ENCODE measurements at places on chromosomes 11 and 22.

GRCh38 chr22:35894937-35895708 lies 133.5 kb downstream of the RBFOX2 start:
- no peak for DNase-seq

GRCh38 chr11:69216647-69217051 lies 60.9 kb downstream of the SMIM38 start:
- DNase-seq, result no peak

GRCh38 chr11:74138021-74138420 lies 32.8 kb downstream of the C2CD3 start:
- no peak for DNase-seq

DNA sequence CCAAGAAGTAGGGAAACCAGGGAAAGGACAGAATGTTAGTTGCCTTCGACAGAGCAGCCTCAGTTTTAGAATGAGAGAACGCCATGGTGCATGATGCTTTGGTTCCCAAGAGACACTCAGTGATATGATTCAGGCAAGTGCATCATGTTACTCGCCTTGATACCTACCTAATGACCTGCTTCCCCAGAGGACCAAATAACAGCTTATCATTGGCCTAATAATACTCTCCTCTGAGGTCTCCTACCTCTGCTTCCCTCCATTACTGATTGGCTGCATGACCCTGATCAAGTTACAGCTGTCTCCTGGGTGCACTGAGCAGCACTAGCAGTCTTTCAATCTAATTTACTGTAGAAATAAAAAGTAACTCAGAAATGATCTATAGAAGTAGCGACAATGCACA lies 979.7 kb upstream of the FAT3 start:
- DNase-seq, result no peak

DNA sequence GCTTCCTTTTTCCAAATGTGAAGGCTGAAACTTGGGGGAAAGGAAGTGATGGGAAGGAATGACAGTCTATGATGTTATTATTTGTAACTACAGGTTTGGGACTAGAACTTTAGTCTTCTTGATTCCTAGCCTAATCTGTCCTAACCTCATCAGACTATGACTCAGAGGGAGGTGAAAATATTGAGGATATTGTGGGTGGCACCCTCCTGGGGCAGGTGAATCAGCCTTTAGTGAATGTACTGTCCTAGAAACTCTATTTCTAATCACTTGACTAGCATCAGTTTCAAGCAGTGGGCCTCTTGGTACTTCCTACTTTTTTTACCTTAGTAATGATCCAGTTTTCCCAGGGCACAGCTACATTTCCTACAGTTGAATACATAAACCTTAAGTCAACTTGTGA lies 829.0 kb upstream of the API5 start:
- DNase-seq, result no peak

GRCh38 chr11:22703040-22703439 lies 36.6 kb downstream of the GAS2 start:
- DNase-seq, result no peak

DNA sequence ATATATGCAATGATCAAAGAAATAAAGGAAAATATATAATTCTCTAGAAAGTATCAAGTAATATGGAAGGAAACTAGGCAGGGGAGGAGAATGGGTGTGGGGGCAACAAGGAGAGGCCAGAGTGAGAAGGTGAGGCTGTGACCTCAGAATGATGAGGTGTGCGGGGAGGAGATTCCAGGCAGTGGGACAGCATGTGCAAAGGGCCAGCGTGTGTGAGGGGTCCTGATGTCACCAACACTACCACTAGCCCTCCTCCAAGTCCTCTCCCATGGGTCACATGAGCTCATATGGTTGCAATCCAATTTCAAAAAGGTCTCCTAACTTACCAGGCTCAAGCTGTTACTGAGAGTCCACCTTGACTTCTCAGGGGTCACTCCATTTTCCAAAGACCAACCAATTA lies 463.9 kb downstream of the MN1 start:
- no peak for DNase-seq

GRCh38 chr11:57815877-57816276 lies 54.3 kb downstream of the CTNND1 start:
- DNase-seq, result no peak

- no peak for DNase-seq
Observed at GRCh38 chr11:20112291-20113148, 47.8 kb downstream of the DBX1 start.

- DNase-seq, result no peak
Observed at GRCh38 chr22:45922661-45923060, 54.3 kb downstream of the WNT7B start.

DNA sequence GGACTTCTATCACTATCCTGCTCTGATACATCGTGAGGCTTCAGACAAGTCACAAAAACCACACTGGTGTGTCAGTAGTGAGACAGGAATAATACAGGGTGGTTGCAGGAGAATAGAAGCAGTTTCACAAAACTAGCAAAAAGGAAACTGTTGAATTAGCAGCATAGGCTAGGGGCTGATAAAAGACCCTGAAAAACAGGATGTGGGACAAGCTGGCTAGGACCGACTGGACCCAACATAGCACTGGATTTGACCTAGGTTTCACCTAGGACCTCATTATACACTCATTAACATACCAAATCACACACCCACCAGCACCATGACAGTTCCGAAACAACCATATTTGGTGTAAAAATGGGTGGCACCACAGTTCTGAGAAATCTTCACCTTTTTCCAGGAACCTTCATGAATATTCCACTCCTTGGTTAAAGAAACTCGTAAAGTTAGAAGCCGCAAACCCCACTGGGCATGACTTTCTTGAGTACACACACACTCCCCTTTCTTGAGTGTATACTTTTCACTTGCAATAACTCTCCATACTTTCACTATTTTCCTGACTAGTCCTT lies 76.2 kb downstream of the SLC1A2 start:
- no peak for DNase-seq

DNA sequence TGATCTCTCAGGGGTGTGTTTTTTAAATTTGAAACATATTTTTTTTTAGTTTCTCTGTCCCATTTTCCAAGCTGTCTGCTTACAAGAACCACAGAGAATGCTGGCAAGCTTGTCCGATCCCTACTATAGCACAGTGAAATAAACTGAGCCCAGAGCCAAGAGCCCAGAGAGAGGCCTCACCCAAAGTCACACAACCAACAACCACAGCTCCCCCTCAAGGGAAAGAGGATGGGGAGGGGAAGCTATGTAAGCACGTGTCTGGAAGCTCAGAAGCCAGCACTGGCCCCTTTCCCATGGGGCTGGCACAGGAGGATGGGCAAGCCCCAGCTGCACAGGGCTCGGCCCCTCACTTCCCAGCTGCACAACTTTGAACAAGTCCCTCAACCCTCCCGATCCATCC lies 3.2 kb upstream of the SART1 start:
- DNase-seq, result no peak

GRCh38 chr22:46602025-46602424 lies 18.2 kb upstream of the GRAMD4 start:
- no peak for DNase-seq

DNA sequence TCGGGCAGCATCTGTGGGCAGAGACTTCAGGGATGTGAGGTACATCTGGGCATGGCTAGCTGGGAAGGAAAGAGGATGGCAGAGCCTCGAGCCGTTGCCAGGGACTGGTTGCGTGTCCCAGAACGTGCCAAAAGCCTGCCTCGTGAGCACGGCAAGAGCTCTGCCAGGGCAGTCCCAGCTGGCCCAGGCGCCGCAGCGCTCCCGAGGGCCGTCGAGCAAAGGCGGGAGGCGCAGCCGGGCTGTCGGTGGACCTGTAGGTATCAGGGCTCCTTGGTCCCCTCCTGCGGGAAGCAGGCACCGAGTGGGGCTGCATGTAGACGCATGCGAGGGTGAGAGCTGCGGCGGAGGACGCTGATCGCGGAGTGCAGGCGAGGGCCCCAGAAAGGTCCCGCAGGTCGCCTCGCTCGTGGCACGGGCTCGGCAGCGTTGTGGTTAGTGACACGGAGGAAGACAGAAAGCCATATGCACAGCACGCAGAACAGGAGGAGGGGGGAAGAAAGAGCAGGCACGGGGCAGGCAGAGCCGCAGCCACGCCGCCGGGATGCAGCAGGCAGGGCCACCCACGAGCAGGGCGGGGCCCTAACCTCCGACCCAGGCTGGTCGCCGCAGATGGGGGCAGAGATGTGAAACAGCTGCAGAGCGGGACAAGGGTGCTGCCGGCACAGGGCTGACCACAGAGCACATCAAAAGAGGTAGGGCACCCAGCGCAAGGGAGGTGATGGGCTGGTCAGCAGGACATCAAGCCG lies 18.0 kb downstream of the LSP1 start:
- peak; percentile 25 for DNase-seq

DNA sequence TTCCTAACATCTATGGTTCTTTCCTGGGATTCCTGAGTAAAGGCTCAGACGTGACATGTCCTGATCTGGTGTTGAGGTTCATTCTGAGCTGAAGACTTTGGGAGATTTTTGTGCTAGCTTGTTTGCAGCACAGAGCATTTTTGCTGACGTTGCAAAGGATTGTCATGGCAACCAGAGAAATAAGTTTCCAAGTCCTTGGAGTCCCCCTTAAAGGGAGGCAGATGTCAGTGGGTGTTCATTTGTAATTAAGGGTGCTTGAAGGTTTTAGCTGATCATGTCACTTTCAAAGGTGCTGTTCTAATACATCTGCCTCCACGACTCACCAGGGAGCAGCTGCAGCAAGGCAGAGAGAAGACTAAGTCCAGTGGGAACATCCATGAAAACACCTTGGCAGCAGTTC lies 5.4 kb upstream of the SYN3 start:
- no peak for DNase-seq

- no peak for DNase-seq
Observed at GRCh38 chr22:37894939-37895670, 11.0 kb upstream of the MICALL1 start.

DNA sequence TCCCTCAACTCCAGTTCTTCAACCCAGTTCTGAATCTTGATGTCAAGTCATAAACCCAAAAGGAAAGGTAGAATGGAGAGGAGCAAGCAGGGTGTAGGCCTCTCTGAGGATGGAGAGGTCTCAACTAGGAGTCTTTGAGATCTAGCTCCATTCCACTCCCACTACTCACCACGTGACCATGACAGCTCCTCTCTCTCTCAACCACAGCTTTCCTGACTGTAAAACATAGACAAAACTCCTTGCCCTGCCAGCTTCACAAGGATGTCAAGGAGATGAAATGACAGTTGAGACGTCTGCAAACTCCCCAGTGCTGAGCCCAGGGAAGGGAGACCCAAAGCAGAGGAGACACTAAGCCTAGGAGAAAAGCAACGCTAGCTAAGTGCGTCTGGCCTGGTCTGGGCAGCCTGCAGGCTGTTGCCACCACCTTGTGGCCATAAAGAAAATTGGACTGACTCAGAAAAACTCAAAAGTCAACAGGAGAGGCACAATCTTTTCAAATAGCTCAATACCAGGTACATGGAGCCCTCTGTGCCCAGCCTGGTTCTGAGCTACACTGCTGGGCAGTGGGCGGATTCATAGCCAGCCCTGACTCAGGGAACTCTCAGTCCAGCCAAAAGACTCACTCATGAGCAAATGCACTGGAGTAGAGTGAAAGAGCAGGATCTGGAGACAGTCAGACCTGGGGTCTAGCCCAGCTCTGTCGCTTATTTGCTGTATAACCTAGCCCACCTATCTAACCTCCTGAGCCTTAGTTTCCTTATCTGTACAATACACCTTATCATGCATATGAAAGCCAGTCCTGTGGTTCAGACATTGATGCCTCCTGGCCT lies 3.4 kb downstream of the CLPB start:
- no peak for DNase-seq

DNA sequence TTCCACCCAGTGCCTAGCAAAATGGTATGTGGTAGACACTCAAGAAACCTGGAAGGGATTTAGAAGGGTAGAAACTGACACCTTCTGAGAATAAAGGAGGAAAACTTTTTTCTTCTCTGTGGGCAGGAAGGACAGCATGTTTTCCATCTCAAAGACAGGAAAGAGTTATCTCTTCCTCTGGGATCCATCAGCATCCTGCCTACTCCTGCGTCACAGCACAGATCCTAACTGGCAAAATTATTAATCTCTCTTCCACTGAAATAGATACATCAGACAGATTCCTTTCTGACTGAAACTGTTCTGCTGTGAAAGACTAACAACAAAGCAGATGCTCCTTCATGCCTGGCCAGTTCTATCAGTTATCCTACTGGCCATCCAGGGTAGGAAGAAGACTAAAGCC lies 147.2 kb downstream of the SPON1 start:
- no peak for DNase-seq

DNA sequence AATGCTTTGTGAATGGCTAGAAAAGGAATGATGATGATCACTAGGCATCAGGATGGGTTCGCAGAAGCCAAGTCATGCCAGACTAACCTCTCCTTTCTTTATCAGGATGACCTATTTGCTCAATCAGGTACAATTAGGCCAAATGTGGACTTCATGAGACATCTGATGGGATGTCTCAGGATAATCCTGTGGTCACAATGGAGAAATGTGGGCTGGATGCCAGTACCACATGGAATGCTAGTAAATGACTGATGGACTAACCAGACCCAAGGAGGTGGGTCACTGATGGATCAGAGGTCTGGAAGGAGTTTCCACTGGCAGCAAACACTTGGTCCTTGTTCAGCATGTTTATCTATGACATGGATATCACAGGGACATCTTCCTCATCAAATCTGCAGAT lies 94.8 kb upstream of the PHOX2A start:
- DNase-seq, result no peak

- DNase-seq, result no peak
Observed at GRCh38 chr11:66864172-66864901, 7.5 kb downstream of the LRFN4 start.

- no peak for DNase-seq
Observed at GRCh38 chr11:100705447-100705846, 18.4 kb downstream of the ARHGAP42 start.

DNA sequence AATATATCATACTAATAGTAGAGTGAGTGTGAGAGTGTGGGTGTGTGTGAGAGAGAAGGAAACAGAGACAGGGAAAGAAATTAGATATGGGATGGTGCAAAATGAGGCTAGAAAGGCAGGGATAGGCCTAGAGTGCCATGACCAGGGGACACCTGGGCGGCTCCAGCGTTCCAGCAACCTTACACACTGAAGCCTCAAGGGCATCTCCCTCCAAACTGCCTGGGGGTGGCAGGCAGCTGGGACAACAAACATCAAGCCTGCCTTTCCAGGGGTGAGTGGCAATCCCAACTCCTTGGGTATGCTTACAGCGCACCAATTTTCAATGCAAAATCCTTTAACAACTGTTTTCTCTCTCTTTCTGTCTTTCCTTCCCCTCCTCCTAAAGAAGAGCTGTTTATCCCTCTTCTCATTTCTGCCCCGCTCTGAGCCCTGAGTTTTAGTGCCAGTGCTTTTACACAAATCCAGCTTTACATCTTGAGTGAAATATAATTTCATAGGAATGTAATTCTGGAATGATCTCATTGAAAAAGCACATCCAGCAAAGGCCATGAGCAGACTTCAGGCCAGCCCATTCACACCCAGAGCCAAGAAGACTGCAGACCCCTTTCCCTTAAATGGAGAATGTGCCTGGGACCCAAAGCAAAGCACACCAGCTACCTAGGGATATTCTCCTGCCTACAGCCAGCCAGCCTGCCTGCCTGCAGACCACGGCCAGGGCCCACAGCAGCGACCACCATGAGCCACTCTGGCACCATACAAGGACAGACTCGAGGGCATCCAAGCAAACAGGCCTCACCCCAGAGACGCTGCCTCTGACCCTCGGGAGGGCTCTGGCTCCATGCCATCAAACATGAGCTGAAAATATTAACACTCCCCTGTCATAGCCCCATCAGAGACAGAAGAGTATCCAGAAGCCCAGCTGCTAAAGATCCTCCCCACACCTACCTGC lies 90.3 kb downstream of the RPL27A start:
- DNase-seq, result no peak
